ENCODE measurements at places on chromosomes 5 and 9. TPM values are rescaled to one million over a fixed set of nuclear protein-coding genes. Genes with fewer than 3 reads are reported as not detected.

The SARDH gene
- 18.9 TPM for total RNA-seq

The NKD2 gene
- 18.0 TPM for total RNA-seq

The NDST1 gene
- 100 TPM for total RNA-seq

The CYLC2 gene
- total RNA-seq = not detected

The DIRAS2 gene
- total RNA-seq = 96.6 TPM

The GALNT12 gene
- total RNA-seq = 6.2 TPM

The PCDHA4 gene
- 7.1 TPM for total RNA-seq

The CORO2A gene
- 5.3 TPM for total RNA-seq

The MARCHF3 gene
- total RNA-seq = 23.3 TPM

The PCDHGA12 gene
- total RNA-seq = 12.6 TPM

The WNT8A gene
- not detected for total RNA-seq

The TNFSF8 gene
- 0.16 TPM for total RNA-seq

The ABL1 gene
- 82.9 TPM for total RNA-seq

The PCDHGC5 gene
- total RNA-seq = 6.6 TPM

The MVB12B gene
- 34.1 TPM for total RNA-seq

The PCDHGA8 gene
- 10.1 TPM for total RNA-seq

The SLC38A9 gene
- 52.8 TPM for total RNA-seq

The ADAMTSL2 gene
- 4.3 TPM for total RNA-seq

The DAPK1 gene
- total RNA-seq = 106 TPM

The OMD gene
- 34.4 TPM for total RNA-seq

The FAM81B gene
- not detected for total RNA-seq

The DNM1 gene
- total RNA-seq = 135 TPM

The EPB41L4B gene
- 8.9 TPM for total RNA-seq

The PCDHGB2 gene
- 14.6 TPM for total RNA-seq

The IL13 gene
- not detected for total RNA-seq

The ISL1 gene
- total RNA-seq = 29.4 TPM

The PAXX gene
- total RNA-seq = 25.7 TPM

The OR1Q1 gene
- total RNA-seq = not detected

The LCN10 gene
- total RNA-seq = 1.4 TPM

Data from camera-type eye (tissue), 1 donor.